ENCODE measurements at places on chromosomes 6 and 20. TPM values are rescaled to one million over a fixed set of nuclear protein-coding genes. Genes with fewer than 3 reads are reported as not detected.
A peak's percentile ranks its signal among the peaks of the same experiment; 100 is the strongest.

The CFAP206 gene
- 0.86 TPM for total RNA-seq

The CCN6 gene
- not detected for total RNA-seq

- DNase-seq = peak; percentile 84
These were observed 40.5 kb downstream of the PIM1 start for GRCh38 chr6:37210313-37210968.

DNA sequence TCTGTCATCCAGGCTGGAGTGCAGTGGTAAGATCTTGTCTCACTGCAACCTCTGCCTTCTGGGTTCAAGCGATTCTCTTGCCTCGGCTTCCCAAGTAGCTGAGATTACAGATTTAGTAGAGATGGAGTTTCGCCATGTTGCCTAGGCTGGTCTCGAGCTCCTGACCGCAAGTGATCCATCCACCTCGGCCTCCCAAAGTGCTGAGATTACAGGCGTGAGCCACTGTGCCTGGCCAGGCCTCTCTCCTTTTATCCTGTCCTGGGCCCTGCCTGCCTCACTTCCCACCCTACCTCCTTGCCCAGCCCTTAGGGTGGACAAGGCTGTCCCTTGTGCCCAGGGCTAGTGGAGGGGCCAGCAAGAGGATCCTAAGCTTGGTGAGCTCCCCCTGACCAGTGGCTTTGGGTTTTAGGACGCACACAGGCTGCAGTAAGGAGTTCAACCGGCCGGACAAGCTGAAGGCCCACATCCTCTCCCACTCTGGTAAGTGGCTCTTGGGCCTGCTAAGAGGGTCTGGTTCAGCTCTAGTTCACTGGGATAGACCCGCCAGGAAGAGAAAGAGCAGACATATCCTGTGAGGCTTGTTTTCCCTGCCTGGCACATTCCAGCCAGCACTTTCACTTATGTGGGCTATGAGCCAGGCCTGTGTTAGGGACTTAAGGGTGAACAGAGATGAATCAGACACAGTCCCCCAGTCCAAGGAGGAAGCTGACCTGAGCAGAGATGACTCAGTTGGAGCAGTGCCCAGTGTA lies 21.9 kb upstream of the CHMP4B start:
- DNase-seq = no peak

DNA sequence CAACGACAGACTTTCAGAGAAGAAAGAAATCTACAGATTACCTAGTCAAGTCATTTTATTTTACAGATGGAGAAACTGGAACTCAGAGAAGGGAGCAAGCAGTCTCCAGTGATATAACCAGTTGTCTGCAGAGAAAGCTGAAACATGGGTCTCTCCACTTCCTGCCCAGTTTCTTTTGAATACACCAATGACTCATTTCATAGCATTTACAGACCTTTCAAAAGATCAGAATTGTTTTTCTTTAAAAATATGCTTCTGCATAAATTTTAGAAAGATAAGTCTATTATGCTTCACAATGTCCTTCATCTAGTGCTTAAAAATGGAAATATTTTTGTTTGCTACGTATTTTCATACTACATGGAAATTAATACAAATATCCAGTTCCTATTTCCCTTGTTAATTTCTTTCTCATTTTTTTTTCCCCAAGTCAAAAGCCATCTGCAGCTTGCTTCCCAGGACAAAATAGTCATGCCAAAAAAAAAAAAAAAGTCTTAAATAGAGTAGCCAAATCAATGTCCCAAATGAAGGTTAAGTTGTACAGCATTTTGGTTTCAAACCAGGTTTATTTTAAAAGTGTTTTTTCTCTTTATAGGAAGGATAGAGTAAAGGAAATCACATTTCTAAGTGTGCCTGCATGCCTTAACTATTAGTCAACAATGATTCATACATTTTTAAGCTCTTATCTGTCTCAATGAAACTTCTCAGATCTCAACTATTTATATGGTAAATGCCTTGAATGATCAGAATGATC lies 36.9 kb downstream of the ARHGAP18 start:
- no peak for DNase-seq

GRCh38 chr20:35240811-35241293 lies 14.4 kb downstream of the MMP24 start:
- no peak for DNase-seq

- DNase-seq = no peak
These were observed 42.8 kb downstream of the HNF4A start for GRCh38 chr20:44398335-44398734.

- peak; percentile 6 for DNase-seq
These were observed 143.6 kb upstream of the GJE1 start for GRCh38 chr6:141988954-141989705.

DNA sequence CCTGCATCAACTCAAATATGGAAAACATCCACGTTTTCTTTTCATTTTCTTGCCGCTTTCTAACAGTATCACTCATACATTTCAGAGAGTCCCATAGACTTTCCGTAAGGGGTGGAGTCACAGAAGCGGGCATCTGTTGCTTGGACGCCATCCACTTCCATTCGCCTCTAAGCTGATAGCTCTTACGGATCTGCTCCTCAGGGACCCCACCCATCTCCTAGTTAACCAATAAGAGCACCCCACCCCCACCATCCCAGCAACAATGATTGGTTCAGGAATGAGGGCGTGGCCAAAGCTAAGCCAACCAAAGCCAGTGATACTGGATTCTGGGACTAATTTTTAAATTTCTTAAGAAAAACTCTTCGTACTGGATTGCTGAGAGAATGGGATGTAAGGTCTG lies 42.4 kb downstream of the SLC2A10 start:
- no peak for DNase-seq
